Subcutaneous adipose tissue (tissue), 4 donors: ENCODE measurements at places on chromosomes 16 and 17. TPM values are rescaled to one million over a fixed set of nuclear protein-coding genes. Genes with fewer than 3 reads are reported as not detected.

The POLR2C gene
- 67.5 TPM for total RNA-seq

The NPTX1 gene
- total RNA-seq = not detected

The GRB7 gene
- total RNA-seq = 0.44 TPM

The NPIPB8 gene
- not detected for total RNA-seq

The ABCA8 gene
- total RNA-seq = 96.6 TPM

The MKS1 gene
- total RNA-seq = 14.3 TPM

The FNDC8 gene
- total RNA-seq = not detected

The HIGD1B gene
- not detected for total RNA-seq

The KRTAP2-1 gene
- total RNA-seq = not detected

The ELMO3 gene
- total RNA-seq = 0.98 TPM

The EFCAB13 gene
- 6.4 TPM for total RNA-seq

The IL17C gene
- total RNA-seq = not detected

The KRTAP9-1 gene
- total RNA-seq = not detected

The GPATCH8 gene
- 33.8 TPM for total RNA-seq

The ZFHX3 gene
- total RNA-seq = 33.9 TPM

The PAGR1 gene
- total RNA-seq = 13.5 TPM

The SGSH gene
- 15.7 TPM for total RNA-seq

The STX1B gene
- 0.49 TPM for total RNA-seq

The C17orf100 gene
- total RNA-seq = 0.85 TPM

The HES7 gene
- not detected for total RNA-seq

The B3GNT9 gene
- total RNA-seq = 5.9 TPM

The FSCN2 gene
- total RNA-seq = not detected

The HS3ST6 gene
- not detected for total RNA-seq

The HSD17B1 gene
- total RNA-seq = 0.85 TPM

The TBC1D28 gene
- total RNA-seq = not detected

The FDXR gene
- total RNA-seq = 4.2 TPM

The WDR45B gene
- total RNA-seq = 62.0 TPM

The ZNF232 gene
- 11.9 TPM for total RNA-seq

The PRSS36 gene
- total RNA-seq = 6.6 TPM

The KRTAP2-2 gene
- not detected for total RNA-seq

The PYCARD gene
- 27.1 TPM for total RNA-seq

The ARL5C gene
- not detected for total RNA-seq

The NPW gene
- total RNA-seq = not detected

The NEK8 gene
- total RNA-seq = 4.5 TPM

The KRT15 gene
- total RNA-seq = not detected

The ARHGDIG gene
- not detected for total RNA-seq

The KIF19 gene
- 1.1 TPM for total RNA-seq

The MYH2 gene
- total RNA-seq = not detected

The LRRC45 gene
- 11.7 TPM for total RNA-seq

The SLC47A2 gene
- not detected for total RNA-seq

The PKMYT1 gene
- 1.8 TPM for total RNA-seq

The TBC1D3G gene
- 3.1 TPM for total RNA-seq

The TMC8 gene
- 2.0 TPM for total RNA-seq

The LGALS9C gene
- not detected for total RNA-seq

The DNAAF8 gene
- 0.68 TPM for total RNA-seq

The ANKFN1 gene
- 2.9 TPM for total RNA-seq

The CHST4 gene
- 0.34 TPM for total RNA-seq

The TMEM238L gene
- not detected for total RNA-seq

The TUBG1 gene
- 16.3 TPM for total RNA-seq

The PABPN1L gene
- total RNA-seq = not detected

The MT1E gene
- total RNA-seq = 211 TPM

The CCR7 gene
- total RNA-seq = not detected
